Activated CD4-positive, alpha-beta memory T cell treated with anti-CD3 and anti-CD28 coated beads, Interleukin-2, amount 10 ng/mL, durations not matched to agents 7 days and 5 days (primary cell): ENCODE measurements at places on chromosomes 5 and 9.

DNA sequence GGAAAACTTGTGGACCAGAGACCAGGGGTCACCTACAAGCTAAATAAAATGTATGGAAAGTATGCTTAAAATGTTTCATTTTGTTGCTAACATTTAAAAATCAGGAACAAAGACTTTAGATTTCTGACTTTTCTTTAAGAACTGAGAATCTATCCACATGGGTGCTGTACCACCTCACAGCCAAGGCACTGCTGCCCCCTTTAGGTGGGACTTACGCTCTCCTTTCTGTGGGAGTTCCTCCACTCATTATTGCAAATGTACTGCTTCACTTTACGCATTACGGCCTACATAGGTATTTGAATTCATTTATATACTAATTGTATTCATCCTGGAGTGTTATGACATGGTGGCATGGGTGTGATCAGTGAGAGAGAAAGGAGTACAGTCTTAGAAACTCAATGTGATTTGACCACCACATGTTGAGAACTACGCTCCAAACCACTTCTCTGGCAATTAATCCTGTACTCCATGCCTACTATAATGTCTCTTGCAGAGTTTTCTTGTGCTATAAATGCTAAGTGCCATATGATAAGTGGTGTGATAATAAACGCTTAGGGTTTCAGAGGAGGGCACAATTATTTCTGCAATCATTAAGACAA, 24.7 kb upstream of the CETN3 start:
- DNase-seq: peak; percentile 37

GRCh38 chr9:74533253-74533652, 36.1 kb downstream of the RORB start:
- no peak for DNase-seq

DNA sequence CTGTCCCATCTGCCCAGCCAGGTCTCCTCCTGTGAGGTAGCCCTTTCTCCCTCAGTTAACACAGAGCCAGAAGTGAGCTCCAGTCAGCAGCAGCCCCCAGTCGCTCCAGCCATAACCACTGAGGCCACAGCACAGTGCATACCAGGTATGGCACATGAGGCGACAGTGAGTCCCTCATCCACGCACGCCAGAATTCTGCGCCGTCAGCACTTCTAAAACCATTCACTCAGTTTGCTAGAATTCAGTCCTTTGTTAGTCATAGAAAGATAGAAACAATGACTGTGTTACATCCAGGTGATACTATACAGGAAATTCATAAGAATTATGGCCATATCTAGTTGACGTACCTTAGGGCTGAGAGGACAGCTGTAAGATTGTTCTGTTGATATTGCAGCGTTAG, 88.5 kb downstream of the KIAA1958 start:
- DNase-seq: no peak

- DNase-seq: no peak
Observed at GRCh38 chr5:93595420-93596147, 12.6 kb downstream of the NR2F1 start.

DNA sequence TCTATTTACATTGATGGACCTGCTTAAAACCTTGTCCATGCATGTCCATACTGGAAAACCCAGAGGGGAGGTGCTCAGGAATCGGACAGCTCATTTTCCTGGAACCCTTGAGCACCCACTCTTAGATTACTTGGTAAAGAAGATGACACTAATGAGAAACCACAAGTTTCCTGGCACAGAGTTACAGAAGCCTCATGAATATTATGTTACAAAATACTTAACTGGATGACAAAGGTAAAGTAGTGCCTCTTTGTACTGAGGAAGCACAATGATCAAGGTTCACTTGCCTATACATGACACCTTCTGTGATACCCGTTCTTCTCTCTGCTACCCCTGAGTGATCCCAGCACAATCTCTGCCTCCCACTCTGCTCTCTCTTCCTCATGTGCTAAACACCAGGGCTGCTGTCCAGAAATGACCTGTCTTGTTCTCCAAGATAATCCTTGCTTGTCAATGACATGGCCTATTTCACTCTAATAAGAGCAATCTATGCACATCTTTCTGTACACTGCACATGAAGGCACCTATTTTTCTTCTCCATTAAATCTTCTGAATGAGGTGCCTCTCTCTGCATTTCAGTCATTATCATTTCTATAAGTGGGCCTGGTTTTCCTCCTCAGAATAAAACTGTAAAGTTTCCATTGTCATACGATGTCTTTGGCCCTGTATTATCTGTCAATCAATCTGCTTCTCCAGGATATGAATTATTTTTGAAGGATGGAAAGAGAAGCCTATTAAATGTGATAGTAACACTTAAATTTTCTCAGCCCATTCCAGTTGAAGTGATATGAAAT, 684.0 kb upstream of the ACO1 start:
- no peak for DNase-seq
